NCI-H446 (cell line): ENCODE measurements at places on chromosomes 12 and 14.
A peak's percentile ranks its signal among the peaks of the same experiment; 100 is the strongest.

DNA sequence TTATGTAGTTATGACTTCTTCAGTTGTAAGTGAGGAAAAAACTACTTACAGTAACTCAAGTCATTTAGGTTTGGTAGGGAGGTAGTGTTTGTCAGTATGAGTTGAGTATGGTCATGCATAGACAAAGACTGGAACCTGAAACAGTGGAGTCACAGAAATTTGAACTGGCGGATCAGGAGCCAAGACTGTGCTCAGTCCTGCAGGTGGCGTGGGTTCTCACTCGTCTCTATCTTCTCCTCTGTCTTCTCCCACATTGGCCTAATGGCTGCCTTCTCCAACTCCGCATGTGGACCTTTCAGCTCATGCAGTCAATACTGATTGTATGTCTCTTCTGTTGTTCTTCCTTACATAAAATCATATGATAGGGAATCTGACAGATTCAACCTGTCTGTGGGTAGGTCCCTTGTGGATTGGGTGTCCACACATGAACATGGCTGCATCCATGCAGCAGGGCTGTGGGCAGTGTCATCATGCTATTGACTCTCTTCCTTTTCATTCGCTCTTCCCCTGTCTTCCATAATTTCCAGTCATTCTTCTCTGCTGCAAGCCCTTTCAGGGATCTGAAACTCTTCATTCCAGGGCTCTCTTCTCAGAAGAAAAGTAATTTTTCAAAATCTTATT lies 78.8 kb upstream of the NEDD1 start:
- no peak for DNase-seq

- DNase-seq = no peak
Observed at GRCh38 chr12:56358836-56359532, 923 bp downstream of the STAT2 start.

DNA sequence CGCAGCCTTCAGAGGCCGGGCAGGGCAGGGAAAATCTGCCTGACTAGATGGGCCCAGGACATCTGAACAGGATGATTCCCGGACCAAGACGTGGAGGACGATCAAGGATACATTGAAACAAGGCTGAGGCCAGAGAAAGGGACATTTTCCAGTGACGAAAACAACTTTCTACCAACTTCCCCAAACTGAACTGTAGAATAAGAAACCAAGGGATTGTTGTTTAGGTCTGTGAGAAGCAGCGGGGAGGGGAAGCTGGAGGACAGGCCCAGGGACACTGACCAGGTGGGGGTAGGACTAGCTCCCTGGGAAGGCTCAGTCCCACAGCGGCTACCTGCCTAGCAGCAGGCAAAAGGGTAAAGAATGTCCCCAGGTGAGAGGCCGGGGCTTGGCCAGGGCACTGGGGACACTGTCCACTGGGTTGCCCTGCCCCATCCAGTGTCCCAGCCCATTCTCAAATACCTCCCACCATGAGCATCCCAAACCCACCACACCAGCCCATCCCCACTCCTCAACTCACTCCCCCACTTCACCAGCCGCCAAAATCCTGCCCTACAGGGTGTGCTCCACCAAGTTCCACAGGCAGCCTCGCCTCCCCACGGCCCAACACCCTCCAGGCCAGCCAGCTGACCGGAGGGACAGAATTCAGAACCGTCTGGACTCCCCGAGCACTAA lies 995 bp downstream of the TNFRSF1A start:
- DNase-seq = no peak

DNA sequence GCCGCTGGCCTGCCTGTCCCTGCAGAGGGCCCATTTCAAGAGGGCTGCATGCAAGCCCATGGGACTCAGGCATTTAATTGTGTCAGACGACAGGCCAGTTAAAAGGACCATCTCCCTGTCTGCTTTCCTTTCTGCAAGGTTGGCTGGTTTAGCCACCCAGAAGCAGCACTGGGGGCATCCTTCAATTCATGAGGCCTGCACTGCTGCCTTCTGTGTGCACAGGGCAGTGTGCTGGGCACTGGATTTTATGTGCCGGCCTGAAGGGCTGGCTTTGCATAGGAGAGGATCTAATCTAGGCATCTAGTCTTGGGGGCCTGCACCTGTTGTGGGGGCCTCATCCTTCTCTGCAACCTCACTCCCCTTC lies 114.1 kb upstream of the FKBP4 start:
- no peak for DNase-seq

DNA sequence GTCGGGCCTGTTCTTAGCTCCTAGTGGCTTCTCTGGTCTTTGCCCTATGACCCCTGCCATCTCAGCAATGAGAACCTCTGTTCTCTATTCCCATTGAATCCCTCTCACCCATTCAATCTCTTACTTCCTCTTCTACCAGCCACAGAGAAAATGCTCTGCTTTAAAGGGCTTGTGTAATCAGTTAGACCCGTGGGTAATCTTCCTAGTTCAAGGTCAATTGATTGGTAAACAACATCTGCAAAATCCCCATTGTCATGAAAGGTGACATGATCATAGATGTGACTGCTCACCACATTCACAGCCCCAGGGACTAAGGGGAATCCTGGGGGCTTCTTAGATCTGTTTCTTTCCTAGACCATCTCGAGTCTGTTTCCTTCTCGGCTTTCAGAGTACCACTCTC lies 7.2 kb upstream of the CCDC197 start:
- no peak for DNase-seq

DNA sequence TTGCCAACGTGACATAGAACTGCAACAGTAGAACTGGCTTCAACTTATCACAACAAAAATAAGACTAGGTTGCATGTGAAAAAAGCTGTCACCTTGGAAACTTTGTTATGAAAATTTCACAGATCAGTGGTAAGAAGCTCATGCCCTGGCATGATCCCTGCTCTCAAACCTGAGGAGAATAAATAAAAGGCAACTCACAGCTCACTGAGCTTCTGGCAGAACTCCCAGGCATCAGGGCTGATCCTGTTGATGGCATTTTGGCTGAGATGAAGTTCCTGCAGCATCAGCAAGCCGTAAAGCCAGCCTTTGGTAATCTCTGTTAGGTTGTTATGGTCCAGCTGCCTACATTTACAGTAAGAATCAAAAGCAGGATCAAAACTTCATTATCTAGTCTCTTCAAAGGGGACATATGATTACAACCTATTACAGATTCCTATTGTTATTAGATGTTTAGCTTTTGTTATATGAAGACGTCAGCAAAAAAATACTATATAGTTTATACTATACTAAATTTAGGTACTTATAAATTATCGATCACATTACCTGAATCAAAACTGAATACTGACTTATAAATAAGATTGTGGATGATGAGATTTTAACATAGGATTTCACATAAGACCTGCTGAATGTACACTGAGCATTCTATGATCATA lies 32.0 kb downstream of the LRIG3 start:
- peak; percentile 95 for DNase-seq

DNA sequence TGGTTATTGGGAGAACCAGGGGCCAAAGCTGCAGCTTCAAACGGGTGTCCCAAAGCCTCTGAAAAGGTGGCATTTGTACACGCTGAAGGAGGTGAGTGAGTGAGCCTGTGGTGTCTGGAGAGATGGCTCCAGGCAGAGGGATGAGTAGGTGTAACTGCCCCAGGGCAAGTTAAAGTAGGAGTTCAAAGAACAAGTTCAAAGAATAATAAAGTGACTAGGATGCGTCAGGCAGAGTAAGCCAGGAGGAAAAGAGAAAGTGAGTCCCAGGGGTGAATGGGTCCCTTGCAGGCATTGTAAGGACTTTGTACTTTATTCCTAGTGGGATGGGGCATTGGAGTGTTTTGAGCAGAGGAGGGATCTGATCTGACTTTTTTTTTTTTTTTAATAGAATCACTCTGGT lies 201.4 kb upstream of the PWP1 start:
- no peak for DNase-seq

- no peak for DNase-seq
Observed at GRCh38 chr12:55653031-55653430, 16.3 kb downstream of the OR10P1 start.

DNA sequence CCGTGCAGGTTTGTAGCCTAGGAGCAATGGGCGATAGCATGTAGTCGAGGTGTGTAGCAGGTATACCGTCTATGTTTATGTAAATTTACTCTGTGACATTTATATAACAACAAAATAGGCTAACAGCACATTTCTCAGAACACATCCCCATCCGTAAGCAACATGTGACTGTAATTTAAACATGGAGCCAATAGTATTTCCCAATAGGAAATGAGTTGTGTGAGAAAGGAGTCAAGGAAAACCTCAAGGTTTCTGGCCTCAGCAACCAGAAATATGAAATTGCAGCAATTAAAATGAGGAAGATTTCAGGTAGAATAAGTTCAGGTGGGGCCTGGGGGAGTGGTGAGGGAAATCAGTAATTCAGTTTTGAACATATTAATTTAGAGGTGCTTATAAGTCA lies 136.0 kb downstream of the MSRB3 start:
- no peak for DNase-seq

DNA sequence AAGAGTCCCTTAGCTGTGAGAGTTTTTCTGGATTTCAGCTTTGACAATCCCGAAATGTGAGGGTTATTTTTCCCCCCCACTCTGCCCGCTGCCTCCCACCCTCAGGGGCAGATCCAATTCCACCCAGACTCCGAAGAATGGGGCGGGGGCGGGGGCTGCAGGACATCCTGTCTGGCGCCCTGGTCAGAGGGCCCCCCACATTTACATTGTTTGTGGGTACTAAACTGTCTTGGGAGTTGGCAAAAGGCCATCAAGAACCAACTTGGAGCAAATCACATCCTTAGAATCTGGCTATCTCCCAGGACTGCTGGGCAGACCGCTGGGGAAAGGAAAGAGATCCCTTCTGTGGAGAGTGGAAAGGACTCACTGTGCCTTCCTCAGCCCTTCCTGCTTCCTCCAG lies 2.4 kb downstream of the EMP1 start:
- DNase-seq = no peak

- DNase-seq = no peak
Observed at GRCh38 chr12:121975021-121975420, 46.7 kb upstream of the BCL7A start.

GRCh38 chr14:49056021-49056420 lies 530.2 kb downstream of the RPS29 start:
- DNase-seq = no peak

DNA sequence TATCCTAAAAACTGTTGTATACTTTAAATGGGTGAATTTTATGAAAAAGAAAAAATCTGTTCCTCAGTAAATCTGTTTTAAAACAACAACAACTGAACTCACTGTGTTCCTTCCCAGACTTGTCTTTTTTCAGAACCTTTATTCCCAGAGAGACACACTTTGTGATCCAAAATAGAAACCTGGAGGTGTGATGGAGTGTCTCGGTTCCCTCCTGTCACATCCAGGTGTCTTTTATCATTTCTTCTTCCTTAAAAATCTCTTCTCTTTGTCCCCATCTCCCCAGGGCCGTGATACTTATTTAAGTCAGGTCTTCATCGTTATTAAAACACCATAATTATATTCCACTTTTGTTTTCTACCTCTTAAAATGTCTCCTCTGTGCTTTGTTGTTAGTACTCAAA lies 76.2 kb upstream of the EVL start:
- DNase-seq = no peak

- DNase-seq = no peak
Observed at GRCh38 chr14:22588526-22589095, 413 bp downstream of the DAD1 start.

DNA sequence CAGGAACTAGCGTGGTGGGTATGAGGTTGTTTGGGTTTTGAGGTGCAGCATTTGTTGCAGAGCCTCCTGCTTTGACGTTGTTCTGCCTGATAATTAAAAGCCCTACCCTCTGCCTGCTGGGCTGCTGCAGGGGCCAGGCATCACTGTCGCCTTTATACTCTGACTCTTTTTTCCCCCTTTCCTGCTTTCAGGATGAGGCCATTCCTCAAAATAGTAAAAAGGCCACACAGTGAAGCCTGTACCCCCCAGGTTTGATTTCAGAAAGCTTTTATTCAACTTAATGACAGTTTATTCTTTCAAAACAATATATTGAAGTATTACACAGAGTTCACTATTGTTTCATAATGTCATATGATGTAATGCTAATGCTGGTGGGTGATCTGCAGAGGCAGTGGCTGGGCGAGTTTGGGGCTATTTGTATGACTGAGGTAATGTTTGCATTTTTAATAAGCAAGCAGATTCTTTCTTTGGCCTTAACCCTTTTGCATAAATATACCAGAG lies 9.1 kb downstream of the BORCS5 start:
- no peak for DNase-seq

DNA sequence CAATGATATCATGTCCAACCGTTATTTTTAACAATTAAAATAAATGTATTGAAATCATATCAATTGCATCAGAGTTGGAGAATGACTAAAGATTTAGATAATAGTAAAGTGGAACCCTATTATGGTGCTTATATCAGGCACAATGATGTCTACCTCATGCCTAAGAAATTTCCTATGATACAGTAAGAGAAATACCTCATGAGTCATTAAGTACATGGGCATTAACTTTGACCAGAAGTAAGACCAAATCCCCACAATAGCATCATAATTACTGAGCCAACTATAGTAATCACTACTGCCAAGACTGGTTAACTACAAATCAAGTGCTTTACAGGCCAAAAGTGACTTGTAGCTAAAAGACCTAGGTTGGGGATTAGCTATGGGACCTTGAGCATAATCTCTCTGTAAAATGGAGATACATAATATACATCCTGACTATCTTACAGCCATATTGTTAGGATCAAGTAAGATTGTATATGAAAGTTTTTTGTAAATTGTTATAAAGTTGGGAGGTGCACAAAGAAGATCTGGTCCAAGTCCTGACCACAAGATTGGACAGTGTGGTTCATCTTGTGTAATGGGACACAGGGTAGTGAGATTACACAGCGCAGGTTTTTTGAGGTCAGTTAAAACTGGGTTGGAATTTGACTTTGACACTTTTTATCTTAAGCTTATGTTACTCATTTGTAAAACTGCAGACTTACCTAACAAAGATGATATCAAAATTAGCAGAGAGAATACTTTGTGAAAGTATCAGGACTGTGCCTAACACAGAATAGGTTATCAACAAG lies 60.5 kb downstream of the ERGIC2 start:
- no peak for DNase-seq

DNA sequence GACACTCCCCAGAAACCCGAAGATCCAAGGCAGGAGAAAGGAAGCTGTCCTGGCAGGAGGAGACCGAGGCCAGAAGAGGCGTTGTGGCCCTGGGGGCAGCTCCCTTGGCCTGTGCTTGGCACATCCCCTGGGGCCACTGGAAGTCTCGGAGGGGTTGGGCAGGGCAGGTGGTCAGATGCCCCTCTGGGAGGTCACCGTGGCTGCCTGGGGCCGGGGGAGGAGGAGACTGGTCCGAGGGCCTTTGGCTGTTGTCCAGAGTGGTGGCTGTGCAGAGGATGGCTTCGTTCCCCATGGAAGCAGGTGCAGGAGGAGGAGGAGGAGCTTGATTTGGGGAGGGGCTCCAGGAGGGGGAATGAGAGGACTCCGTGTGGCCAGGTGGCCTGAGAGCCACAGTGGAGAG lies 3.3 kb upstream of the NUDT14 start:
- DNase-seq = no peak

DNA sequence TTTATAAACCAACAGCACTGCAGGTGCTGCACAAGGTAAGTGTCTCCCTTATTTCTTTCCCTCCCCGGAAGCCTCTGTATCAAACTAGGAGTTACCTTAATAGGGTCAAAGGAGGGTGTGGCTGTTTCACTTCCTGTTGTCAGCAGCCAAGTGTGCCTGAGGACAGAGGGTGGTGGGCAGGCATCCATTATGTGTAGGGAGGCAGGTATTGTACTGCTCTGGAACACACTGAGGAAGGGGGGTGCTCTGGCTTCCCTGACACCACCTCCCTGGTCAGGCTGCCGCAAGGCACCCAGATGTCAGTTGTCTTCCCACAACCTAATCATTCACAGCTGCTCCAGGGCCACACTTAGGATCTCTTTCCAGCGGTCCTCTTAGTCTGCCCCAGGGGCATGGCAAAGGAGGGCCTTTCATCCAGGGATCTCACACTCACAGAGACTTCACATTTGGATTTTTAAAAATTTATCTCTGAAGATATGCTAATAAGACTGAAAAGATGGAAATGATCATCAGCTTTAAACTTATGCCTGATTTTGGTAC lies 132.0 kb upstream of the ARHGAP5 start:
- peak; percentile 60 for DNase-seq
